SIG-M5 (cell line): ENCODE measurements at places on chromosomes 7 and 10.
A peak's percentile ranks its signal among the peaks of the same experiment; 100 is the strongest.

- no peak for DNase-seq
Observed at GRCh38 chr7:30459591-30460245, 18.9 kb downstream of the NOD1 start.

DNA sequence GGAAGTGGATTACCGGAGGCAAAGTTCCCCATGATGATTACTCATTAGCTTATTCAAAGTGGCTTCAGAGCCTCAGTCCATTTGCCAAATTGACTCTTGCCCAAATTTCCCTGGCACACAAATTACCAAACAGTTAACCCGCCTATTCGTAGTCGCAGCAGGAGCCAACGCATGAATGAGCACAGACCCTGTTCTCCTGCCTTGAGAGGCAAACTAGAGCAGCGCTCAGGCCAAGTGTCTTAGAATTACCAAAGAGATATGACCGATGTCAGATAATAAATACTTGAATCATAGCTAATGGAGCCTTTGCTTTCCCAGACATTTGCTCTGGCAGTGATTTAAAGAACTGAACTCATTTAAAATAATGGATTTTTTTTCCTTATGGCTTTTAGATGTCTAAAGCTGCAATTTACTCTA lies 64.9 kb downstream of the CTTNBP2 start:
- DNase-seq: no peak

DNA sequence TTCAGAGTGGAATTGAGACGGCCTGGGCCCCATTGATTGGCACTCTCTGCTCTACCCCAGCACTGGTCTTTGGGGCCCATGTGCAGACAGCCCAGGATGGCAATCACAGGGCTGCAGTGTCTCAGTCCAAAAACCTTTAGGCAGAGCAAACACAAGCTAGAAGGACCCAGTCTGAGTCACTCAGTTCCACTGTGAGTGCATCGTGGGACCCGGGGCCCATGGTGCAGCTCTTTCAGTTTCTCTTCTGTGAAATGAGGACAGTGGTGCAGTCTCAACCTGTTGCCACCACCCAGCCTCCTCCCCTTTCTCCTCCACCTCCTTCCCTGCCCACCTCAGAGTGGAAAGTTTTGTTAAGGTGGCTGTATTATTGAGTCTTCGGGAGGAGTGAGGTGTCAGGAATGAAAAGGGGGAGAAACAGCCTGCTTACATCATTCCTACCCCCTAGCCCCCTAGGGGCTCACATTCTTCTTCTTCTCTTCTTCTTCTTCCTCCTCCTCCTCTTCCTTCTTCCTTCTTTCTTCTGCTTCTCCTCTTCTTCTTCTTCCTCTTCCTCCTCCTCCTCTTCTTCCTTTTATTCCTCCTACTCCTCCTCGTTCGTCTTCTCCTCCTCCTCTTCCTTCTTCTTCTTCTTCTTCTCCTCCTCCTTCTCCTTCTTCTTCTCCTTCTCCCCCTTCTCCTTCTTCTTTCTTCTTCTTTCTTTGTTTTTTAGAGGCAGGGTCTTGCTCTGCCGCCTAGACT lies 19.5 kb upstream of the CARD11 start:
- DNase-seq: no peak

DNA sequence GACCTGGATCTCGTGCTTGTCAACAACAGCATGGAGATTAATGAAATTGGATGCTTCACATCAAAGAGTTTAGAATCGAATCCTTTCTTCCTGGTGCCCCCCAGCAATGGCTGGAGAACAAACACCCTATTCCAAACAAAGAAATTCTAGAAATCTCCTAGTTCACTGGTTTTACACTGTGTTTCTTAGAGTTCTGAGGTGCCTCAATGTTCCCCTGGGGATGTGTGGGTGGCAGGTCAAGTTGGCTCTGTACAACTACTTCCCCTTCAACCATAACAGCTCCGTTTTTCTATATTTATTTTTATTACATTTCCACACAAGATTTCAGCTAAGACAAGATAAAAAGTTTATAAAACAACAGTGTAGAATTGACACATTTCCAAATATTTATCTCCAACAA lies 22.5 kb downstream of the CH25H start:
- no peak for DNase-seq

- no peak for DNase-seq
Observed at GRCh38 chr7:26070290-26070689, 81.7 kb upstream of the NFE2L3 start.

GRCh38 chr10:81872206-81872862 lies 2.7 kb upstream of the NRG3 start:
- no peak for DNase-seq

DNA sequence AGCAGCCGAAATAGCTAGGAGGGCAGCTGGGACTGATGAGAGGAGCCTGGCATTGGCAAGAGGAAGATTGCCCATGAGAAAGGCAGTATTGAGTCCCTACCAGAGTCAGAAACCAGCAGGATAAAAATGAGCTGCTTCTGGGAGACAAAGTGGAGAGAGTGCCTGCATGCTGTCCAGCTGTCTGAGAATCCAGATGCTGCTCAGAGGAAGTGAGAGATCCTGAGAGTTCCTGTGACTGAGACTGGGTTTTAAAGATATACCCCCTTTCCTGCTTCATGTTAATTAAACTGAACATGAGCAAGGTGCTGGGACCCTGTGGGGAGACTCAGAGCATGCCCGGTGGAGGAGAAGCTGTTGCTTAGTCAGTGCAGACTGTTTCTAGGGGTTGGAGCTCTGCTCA lies 107.5 kb downstream of the KIF20B start:
- no peak for DNase-seq

GRCh38 chr7:103894656-103895596 lies 94.5 kb downstream of the RELN start:
- DNase-seq: no peak

DNA sequence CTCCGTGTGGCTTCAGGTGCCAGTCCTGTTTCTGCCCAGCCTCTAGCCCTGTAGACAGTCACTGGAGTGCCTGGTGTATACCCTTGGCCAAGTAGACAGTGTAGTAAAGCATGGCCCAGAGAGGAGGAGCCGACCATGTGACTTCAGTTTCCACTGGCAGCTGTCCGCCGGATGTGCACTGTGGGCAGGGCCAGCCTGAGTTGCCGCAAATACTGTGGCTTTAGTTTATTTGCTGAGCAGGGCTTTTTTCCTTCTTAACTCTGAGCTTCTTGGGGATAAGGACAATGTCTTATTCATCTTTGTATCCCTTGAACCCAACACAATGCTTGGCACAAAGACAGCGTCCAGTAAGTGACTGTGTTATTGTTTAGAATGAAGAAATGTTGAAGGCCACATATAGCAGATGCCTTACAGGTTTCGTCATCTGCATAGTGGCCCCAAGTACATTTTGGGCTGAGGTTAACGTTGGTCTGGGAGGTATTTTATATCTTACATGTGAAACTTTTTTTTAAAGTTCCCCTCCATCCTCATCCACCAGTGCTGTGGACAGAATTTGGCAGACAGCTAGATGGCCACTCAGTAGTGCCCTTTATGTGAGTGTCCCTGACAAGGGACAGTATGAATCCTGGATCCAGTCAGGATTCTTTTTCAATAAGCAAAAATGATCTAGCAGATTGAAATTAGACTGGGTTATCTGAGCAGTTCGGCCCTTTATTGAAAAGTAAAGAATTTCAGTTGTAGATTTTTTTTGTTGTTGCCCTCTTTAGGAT lies 40.6 kb downstream of the CYP17A1 start:
- DNase-seq: no peak

GRCh38 chr7:134444198-134444960 lies 14.5 kb downstream of the AKR1B1 start:
- DNase-seq: peak; percentile 3

DNA sequence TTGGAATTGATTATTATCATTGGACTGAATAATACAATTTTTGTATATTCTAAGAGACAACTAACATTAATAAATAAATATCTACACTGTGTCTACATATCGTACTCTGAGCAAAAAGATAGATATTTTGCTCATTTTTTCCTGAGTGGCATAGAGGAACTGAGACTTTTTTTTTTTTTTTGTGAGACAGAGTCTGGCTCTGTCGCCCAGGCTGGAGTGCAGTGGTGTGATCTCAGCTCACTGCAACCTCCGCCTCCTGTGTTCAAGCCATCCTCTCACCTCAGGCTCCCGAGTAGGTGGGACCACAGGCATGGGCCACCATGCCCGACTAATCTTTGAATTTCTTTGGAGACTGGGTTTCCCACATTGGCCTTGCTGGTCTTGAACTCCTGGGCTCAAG lies 14.0 kb downstream of the KMT2E start:
- DNase-seq: no peak

DNA sequence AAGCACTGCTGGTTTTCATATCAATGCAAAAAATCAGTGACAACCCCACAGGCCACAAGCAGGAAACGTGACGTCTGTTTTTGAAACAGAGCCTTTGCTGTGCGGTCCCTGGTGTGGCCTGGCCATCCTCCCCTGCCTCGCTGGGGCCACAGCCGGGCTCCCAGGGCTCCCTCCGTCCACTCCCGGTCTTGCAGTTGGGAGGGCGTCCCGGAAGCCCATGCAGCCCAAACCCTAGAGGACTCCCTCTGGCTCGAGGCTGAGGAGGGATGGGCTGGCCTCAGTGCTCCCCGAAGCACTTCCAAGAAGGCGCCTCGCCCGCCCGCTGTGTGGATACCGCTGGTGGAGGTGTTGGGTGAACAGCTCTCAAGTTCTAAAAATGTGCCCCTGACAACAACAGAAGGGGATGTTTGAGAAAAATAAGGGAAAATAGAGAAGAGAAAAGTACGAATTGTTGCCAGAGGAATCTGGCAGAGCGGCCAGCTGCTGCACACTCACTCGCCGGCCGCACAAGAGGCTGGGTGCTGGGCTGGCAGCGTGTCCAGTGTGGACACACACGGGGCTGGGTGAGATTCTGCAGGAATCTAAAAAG lies 73.5 kb downstream of the ZRANB1 start:
- no peak for DNase-seq

- DNase-seq: no peak
Observed at GRCh38 chr7:127119517-127119916, 133.2 kb downstream of the GRM8 start.

GRCh38 chr10:57983281-57983791 lies 284.4 kb downstream of the IPMK start:
- DNase-seq: no peak

DNA sequence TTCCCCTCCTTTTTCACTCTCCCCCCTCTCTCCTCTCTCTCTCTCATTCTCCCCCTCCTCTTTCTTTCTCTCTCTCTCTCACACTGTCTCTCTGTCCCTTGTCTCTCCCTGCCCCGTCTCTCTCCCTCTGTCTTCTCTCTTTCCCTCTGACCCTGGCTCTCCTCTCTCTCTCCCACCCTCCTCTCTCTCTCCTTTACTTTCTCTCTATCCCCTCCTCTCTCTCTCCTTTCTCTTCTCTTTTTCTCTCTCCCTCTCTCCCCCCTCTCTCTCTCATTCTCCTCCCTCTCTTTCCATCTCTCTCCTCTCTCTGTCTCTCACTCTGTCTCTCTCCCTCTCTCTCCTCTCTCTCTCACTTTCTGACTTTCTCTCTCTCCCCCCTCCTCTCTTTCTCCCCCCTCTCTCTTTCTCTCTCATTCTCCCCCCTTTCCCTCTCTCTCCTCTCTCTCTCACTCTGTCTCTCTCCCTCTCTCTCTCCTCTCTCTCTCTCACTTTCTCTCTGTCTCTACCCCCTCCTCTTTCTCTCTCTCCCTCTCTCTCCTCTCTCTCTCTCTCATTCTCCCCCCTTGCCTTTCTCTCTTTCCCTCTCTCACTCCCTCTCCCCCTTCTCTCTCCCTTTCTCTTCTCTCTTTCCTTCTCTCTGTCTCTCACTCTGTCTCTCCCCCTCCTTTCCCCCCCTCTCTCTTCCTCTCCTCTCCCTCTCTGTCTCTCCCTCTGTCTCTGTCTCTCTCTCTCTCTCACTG lies 18.9 kb upstream of the VPS37D start:
- DNase-seq: no peak

DNA sequence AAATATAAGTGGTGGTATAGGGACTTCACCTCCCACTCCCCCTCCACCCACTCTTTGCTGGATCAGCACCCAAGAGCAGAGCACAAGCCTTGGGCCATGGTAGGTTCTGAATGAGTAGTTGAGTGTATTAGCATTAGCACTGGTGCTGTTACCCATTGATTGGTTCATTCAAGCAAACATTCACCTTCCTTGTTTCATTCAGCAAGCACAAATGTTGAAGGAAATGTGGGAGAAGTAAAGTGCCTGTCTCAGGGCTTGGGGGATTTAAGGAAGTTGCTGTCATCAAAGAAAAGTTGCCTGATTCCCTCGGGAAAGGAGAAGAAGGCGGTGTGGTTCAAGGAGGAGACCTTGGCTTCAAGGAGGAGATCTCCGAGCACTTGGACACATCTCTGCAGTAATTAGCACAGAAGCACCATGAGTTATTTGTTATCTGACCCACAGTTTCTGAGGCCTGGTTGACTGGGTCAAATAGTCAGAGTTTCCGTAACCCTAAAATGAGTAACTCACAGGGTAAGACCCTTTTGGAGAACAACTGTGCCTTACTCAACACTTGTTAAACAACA lies 17.3 kb downstream of the IL2RA start:
- DNase-seq: no peak

DNA sequence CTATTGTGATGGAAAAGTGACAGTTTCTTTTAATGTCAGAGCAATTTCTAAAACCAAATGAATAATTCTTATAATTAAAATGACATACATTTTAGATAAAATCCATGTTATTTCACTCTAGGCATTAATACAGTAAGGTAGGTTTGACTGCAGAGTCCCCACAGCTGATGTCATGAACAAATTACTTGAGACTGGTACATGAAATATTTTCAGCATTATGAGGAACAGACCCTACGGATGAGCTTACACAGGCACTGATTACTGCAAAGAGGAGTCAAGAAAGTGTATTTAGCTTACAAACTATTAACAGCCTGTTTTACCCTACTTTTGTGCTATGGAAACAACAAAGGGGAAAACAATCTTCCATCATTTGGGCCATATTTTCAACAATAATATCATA lies 8.9 kb downstream of the COL1A2 start:
- DNase-seq: no peak

GRCh38 chr10:99906470-99906869 lies 103.3 kb downstream of the DNMBP start:
- no peak for DNase-seq

- no peak for DNase-seq
Observed at GRCh38 chr7:11212080-11212711, 238.5 kb downstream of the PHF14 start.

- no peak for DNase-seq
Observed at GRCh38 chr10:120979435-120980278, 128.5 kb downstream of the WDR11 start.

DNA sequence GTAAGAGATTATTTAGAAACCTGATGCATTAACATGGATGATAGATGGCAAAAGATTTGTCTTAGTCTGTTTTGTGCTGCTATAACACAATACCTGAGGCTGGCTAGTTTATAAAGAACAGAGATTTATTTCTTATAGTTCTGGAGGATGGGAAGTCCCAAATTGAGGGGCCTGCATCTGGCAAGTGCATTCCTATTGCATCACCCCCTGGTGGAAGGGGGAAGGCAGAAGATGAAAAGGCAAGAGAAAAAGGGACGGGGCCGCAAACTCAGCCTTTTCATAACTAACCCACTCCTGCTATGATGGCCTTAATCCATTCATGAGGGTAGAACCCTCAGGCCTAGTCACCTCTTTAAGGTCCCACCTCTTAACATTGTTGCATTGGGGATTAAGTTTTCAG lies 153.4 kb upstream of the LRGUK start:
- DNase-seq: no peak

GRCh38 chr10:128103229-128103714 lies 23.0 kb downstream of the MKI67 start:
- DNase-seq: no peak

- DNase-seq: no peak
Observed at GRCh38 chr7:144885478-144885877, 49.6 kb upstream of the TPK1 start.
